Esophagus squamous epithelium (tissue), 5 donors: ENCODE measurements at places on chromosomes 1 and 21.

DNA sequence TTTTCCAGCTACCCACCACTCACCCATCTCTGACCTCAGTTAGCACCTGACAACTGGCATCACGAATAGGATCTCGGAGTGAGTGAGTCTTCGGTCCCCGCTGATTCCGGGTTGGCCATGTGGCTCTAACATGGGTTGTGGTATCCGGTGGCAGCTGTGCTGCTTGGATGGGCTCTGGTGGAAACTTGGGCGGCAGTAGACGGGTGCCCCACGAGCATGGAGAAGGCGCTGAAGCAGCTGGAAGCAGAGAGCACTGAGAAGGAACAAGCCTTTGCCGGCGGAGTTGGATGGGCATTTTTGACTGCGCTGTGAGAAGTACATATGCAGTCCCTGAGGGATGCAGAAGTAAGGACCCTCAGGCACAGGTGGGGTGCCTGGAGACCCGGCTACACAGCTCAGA lies 1044.0 kb upstream of the ADGRL4 start:
- H3K27me3 ChIP-seq = no peaks in the 10 kb centered on the region
- no peak overlapping the region for H3K27ac ChIP-seq
- no peaks in the 10 kb centered on the region for H3K4me1 ChIP-seq
- no peak overlapping the region for H3K4me3 ChIP-seq

DNA sequence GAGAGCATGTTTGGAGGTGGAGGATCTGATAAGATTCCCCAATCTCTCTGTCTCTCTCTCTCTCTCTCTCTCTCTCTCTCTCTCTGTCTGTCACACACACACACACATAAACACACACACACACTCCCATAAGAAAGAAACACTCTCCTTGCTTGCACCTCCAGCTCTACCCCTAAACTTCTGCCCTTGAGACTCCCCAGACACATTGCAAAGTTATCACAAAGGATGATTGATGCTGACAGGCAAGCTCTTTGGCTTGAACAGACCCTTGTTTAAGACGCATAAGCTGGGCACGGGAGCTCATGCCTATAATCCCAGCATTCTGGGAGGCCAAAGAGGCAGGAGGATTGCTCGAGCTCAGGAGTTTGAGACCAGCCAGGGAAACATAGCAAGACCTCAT lies 78.2 kb downstream of the NAV1 start:
- no peaks in the 10 kb centered on the region for H3K36me3 ChIP-seq
- no peak overlapping the region for H3K27ac ChIP-seq
- no peaks in the 10 kb centered on the region for H3K4me1 ChIP-seq
- no peaks in the 10 kb centered on the region for H3K27me3 ChIP-seq

- no peak overlapping the region for H3K4me3 ChIP-seq
- DNase-seq = no peak
- H3K27me3 ChIP-seq = no peaks in the 10 kb centered on the region
These were observed 19.3 kb downstream of the TNFRSF1B start for GRCh38 chr1:12185918-12186678.

- no peak for DNase-seq
- no peaks in the 10 kb centered on the region for H3K27me3 ChIP-seq
- H3K4me3 ChIP-seq = no peak overlapping the region
- no peaks in the 10 kb centered on the region for H3K4me1 ChIP-seq
- H3K27ac ChIP-seq = no peak overlapping the region
These were observed 92.7 kb downstream of the LEPR start for GRCh38 chr1:65512967-65513780.

DNA sequence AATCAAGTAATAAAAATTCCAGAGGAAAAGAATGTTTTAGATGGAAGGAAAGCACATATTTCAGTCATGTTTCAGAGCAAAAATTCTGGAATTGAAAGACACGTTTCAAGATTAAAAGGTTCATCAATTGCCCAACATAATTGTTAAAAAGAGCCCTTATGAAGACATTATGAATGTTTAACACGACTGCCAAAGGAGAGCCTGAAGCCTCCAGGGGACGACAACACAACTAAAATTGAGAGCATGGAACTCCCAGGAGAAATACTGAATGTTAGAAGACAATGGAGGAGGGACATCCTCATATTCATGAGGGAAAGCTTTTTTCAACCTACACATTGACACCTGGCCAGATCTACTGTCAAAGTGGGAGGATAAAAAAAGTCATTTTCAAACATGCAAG lies 16.0 kb downstream of the OR2T11 start:
- H3K27me3 ChIP-seq = no peaks in the 10 kb centered on the region
- no peak overlapping the region for H3K27ac ChIP-seq
- H3K4me1 ChIP-seq = no peaks in the 10 kb centered on the region
- no peak overlapping the region for H3K4me3 ChIP-seq

DNA sequence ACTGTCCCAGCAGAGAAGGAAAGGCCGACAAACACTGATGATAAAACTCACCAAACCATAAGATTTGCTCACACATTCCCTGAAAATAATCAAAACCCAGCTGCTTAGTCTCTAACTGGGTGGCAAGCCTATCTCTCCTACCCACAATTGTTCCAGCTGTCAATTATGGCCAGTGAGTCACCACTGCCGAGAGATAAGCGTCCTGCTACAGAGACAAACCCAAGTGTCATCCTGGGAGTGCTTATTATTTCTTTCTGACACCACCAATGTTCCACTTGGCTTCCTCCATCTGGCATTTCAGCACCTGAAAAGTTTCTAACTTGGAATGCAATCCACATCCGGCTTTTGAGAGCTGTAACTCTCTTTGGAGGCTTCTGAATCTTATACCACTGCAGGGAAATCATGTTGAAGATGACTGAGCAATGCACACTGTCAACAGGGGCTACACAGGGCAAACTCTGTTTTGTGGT lies 51.5 kb upstream of the VAV3 start:
- no peak for DNase-seq
- no peaks in the 10 kb centered on the region for H3K36me3 ChIP-seq
- H3K4me1 ChIP-seq = no peaks in the 10 kb centered on the region
- H3K4me3 ChIP-seq = no peak overlapping the region

- H3K27ac ChIP-seq = no peak overlapping the region
- H3K36me3 ChIP-seq = no peaks in the 10 kb centered on the region
- H3K27me3 ChIP-seq = no peaks in the 10 kb centered on the region
- no peak for DNase-seq
- no peak overlapping the region for H3K4me3 ChIP-seq
These were observed 200.0 kb downstream of the MATN1 start for GRCh38 chr1:30523055-30524020.

DNA sequence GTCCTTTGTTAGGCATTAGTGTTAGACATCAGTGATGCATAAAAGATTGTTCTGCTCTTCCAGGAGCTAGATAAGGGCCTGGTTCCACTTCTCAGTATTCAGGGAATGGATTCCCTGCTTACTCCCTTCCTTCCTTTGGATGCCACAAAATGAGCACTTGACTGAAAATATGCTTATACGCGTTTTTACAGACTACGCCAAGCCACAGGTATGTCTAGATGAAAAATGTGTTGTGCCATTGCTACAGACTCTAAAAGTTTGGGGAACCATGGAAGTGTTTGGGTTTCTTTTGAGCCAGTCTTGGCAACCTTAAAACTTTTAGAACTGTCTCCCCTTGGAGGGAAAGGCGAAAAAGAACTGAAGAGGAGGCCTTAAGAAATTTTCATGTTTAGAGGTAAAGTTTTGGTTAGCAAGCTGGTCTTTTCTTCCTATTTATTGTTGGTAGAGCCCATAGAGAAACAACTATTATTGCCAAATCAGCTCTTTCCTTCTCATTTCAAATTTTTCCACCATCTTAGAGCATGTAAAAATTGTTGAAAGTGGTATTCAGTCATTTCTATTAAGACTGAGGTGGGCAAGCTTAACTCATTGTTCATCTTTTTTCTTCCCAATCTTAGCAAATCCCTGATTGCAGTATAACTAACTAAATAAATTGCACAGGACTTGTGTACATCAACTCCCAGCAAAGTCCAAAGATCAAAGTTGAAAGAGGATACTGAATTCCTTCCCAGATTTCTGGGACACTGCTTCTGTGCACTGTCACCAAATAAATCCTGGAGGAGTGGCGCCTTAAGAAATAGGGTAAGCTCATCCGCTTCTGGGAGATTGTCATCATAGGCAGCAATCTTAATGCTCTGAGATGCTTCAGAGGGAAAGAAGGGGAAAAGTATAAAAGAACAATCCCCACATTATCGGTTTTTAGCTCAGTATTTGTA lies 18.9 kb downstream of the FGGY start:
- H3K4me1 ChIP-seq = no peaks in the 10 kb centered on the region
- no peaks in the 10 kb centered on the region for H3K36me3 ChIP-seq
- DNase-seq = no peak
- H3K4me3 ChIP-seq = no peak overlapping the region
- peak overlapping the region; percentile 60 for H3K27ac ChIP-seq

DNA sequence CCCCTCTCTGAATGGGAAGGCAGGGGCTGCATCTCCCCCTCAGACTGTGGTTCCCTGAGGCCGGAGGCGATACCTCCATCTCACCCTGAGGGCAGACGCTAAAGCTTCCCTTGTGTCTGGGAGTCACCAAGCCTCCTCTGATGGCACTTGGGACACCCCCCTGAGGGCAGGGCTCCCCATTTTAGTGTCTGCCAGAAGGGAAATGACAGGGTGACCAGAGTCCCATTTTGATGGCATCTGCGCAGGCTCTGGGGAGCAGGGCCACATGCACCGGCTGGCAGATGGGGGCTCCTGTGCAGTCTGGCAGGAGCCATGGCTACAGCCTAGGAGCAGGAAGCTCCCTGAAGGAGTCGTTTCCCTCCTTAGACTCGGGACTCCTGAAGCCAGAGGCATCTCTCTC lies 1.7 kb downstream of the S100A2 start:
- peaks cover 6% of the 10 kb centered on the region for H3K36me3 ChIP-seq
- DNase-seq = no peak
- H3K4me1 ChIP-seq = peaks cover 38% of the 10 kb centered on the region
- no peaks in the 10 kb centered on the region for H3K27me3 ChIP-seq
- peak overlapping the region; percentile 99 for H3K27ac ChIP-seq

GRCh38 chr1:229563701-229564100 lies 5.2 kb upstream of the ABCB10 start:
- H3K4me3 ChIP-seq = peak overlapping the region; percentile 29
- H3K27me3 ChIP-seq = no peaks in the 10 kb centered on the region
- no peaks in the 10 kb centered on the region for H3K36me3 ChIP-seq
- H3K4me1 ChIP-seq = peaks cover 4% of the 10 kb centered on the region
- H3K27ac ChIP-seq = peak overlapping the region; percentile 12

DNA sequence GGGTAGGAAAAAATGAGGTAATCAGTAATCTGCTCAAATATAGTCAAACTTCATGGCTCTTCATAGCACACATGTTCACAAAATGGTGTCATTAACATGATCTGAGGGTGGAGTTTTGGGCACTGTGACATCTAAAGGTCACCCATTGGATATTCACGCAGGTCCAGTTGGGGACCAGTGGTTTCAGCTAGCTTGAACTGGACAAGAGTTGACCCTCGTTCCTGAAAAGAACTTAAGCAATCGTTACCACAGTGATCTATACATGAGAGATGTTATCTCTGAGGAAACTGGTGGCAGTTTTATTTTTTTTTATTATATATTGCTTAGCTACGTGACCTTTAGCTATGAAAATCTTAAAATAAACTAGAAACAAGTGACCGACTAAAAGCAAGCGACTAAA lies 3.0 kb upstream of the OR2C3 start:
- no peak overlapping the region for H3K27ac ChIP-seq
- no peaks in the 10 kb centered on the region for H3K36me3 ChIP-seq
- H3K4me3 ChIP-seq = no peak overlapping the region
- H3K27me3 ChIP-seq = no peaks in the 10 kb centered on the region
- DNase-seq = no peak

DNA sequence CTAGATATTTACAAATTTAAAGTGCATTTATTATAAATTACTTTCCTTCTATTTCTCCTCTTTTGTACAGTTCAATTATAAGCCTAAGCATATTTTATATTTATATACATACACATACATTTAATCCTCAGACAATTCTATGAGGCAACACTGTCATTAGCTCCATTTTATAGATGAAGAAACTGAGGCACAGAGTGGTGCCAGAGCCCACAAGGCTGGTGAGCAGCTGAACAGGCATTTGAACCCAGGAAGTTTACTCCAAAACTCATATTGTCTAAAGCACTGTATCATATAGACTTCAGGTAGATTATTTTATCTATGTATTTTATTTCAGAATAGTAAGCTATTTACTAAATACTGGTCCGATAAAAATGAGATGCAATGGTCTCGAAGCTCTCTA lies 52.3 kb downstream of the PTP4A2 start:
- no peaks in the 10 kb centered on the region for H3K4me1 ChIP-seq
- H3K27me3 ChIP-seq = no peaks in the 10 kb centered on the region
- no peaks in the 10 kb centered on the region for H3K36me3 ChIP-seq
- H3K27ac ChIP-seq = no peak overlapping the region

DNA sequence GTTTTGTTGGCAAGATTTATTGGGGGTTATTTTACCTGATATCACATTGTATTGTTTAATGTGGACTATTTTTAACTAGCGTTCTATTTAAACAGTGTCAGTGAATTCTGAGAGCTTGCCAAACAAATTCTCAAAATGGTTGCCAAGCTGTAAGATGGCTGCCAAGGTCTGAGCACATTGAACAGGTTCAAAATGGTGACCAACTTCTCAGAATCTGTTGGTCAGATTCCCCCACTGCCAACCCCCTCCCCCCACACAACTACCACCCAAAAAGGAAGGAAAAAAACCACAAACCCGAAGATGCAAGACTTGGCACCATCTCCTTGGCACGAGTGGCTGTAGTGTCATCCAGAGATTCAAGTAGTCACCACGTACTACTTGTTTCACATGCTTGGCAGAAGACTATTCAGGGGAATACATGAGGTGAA lies 159.1 kb downstream of the NFIA start:
- peaks cover 9% of the 10 kb centered on the region for H3K4me1 ChIP-seq
- H3K27me3 ChIP-seq = no peaks in the 10 kb centered on the region
- peak overlapping the region; percentile 73 for H3K27ac ChIP-seq
- peak overlapping the region; percentile 29 for H3K4me3 ChIP-seq
- H3K36me3 ChIP-seq = no peaks in the 10 kb centered on the region

- H3K4me1 ChIP-seq = no peaks in the 10 kb centered on the region
- no peak overlapping the region for H3K27ac ChIP-seq
- H3K36me3 ChIP-seq = no peaks in the 10 kb centered on the region
- no peak for DNase-seq
- H3K4me3 ChIP-seq = no peak overlapping the region
These were observed 249.0 kb downstream of the PTPRC start for GRCh38 chr1:198887866-198888265.

- H3K27ac ChIP-seq = no peak overlapping the region
- H3K27me3 ChIP-seq = no peaks in the 10 kb centered on the region
- H3K4me1 ChIP-seq = no peaks in the 10 kb centered on the region
- no peak overlapping the region for H3K4me3 ChIP-seq
- H3K36me3 ChIP-seq = no peaks in the 10 kb centered on the region
- DNase-seq = no peak
These were observed 4.5 kb downstream of the ETV3L start for GRCh38 chr1:157095091-157095490.

GRCh38 chr1:89780721-89781120 lies 40.1 kb upstream of the LRRC8D start:
- H3K27me3 ChIP-seq = no peaks in the 10 kb centered on the region
- no peak overlapping the region for H3K27ac ChIP-seq
- no peak for DNase-seq
- H3K36me3 ChIP-seq = no peaks in the 10 kb centered on the region
- no peak overlapping the region for H3K4me3 ChIP-seq

DNA sequence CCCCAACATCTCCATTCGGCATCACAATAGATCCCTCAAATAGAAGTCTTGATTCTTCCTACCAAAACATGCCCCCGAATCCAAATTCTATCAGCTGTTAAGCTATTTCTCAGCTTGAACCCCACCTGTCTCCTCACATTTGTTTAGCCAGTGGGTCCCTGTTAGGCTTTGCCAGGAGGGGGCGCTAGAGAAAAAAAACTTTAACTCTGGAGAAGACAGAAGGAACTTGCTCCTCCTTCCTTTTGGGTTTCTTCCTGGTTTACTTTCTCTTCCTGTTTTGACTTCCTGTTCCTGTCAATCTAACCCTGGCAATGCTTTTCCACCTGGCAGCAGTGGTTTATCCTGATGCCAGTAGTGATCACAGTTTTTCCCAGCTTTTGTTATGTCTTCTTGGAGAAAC lies 95.6 kb upstream of the KCNK1 start:
- no peak overlapping the region for H3K4me3 ChIP-seq
- no peak for DNase-seq
- no peaks in the 10 kb centered on the region for H3K27me3 ChIP-seq
- H3K27ac ChIP-seq = no peak overlapping the region
